ENCODE measurements at places on chromosomes 13 and 19.
A peak's percentile ranks its signal among the peaks of the same experiment; 100 is the strongest.

DNA sequence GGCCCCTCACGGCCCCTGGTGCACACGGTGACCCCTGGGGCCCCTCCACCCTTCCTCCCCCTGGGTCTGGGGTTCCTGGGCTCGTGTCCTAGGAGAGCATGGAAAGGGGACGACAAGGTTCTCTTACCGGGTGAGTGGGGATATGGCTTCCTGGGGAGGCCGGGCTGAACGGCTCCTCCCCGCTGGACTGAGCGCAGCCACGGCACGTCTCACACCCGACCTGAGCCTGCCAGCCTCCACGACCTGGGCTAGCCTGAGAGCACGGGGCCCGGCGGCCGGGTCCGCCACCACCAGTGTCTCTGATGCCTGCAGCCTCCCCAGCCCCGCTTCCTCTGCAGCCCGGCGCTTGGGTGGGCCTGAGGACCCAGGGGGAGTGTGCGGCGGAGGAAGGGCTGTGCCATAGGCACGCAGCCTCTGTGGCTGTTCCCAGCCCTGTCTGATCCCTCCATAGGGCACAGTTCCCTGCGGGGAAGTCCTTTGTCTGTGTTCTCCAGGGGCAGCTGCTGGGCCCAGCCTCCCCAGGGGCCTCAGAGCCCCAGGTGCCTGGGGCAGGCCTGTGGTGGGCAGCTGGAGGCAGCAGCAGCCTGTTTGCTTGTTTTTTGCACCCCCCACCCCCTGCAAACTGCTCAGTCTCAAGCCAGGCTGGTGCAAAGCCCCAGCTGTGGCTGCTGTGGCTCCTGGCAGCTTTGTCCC, 15.0 kb downstream of the PLIN4 start:
- DNase-seq: no peak

- no peak for DNase-seq
Measured at GRCh38 chr19:31274251-31275067, 74.8 kb downstream of the TSHZ3 start.

DNA sequence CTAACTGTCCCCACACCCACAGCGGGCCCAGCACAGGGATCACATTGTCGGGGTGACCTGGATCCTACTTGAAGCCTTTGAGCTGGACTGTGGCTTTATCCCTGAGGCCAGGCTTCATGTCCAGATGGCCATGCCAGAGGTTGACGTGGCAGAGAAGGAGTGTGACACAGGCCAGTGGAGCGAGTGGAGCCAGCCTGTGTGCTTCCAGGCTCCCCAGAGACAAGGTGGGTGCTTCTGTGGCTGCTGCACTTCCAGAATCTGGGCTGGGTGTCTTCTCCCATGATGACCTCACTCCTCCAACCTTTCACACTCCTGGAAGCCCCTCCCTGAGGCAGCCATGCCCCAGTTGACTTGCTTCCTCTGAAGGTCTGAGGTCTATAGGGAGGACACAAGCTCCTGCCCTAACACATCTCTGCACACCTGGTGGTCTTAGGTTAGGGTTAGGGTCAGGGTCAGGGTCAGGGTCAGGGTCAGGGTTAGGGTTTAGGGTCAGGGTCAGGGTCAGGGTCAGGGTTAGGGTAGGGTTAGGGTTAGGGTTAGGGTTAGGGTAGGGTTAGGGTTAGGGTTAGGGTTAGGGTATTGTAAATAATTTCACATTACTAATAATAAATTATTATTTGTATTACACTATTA, 13.1 kb upstream of the MZF1 start:
- no peak for DNase-seq

- no peak for DNase-seq
Measured at GRCh38 chr19:4715529-4716221, 8.0 kb downstream of the DPP9 start.

DNA sequence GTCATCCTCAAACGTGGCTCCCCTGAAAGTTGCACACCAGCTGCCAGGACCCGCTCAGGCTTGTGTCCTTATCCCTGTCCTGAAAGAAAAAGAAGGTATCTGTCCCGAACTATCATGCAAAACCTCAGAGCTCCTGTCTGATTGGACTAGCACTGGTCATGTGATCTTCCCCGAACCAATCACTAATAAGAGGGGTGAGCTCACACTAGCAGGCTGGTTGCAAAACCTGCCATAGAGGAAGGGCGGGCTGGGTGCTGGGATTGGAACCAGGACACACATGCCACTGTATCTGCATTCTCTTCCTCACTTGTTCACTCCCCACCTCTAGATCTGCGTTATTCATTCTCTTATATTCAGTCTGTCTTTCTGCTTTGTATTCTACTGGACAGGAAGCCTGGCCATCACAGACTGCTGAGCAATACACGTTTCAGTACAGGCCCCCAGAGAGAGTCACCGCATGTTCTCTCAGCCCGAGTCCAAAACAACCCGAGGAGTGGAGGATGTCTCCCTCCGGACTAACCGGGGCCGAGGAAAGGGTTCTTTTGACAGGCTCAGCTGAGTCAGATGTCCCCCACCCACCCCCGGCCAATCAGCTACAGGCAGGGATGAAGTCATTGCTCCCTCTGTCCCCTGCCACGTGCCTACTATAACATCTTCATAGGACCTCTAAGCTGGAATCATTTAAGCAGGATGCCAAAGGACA, 97.7 kb downstream of the SIPA1L3 start:
- no peak for DNase-seq

GRCh38 chr19:15252398-15253018, 20.3 kb upstream of the EPHX3 start:
- no peak for DNase-seq

DNA sequence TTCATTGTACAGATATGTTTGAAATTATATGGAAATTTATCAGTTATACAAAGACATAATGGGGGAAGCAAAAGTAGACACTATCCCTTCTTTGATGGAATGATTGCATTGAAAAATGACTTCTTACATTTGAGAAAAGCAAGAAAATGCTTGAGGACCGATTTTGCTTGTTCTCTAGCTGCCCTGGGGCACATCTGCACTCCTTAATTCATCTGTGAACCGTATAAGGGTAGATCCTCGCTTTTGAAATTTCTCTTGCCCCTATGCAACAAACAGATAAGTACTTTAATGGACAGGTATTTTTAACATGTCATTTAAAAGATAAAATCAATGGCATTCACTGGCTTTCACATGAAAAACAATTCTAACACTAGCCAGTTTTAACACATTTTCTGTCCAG, 13.5 kb upstream of the MLNR start:
- DNase-seq: no peak

DNA sequence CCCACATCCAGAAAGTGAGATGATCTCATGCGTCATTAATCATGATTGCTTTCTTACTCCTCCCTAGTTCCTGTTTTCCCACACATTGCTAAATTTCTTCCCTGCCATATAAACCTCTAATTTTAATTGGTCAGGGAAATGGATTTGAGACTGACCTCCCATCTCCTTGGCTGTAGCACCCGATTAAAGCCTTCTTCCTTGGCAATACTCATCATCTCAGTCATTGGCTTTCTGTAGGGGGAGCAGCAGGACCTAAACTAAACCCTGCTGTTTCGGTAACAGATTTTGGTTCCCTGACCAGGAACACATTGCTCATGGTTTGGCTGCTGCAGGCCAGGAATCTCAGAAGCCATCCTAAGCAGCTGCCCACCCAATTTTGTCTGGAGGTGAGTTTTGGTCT, 61.7 kb downstream of the SPRYD7 start:
- DNase-seq: no peak

DNA sequence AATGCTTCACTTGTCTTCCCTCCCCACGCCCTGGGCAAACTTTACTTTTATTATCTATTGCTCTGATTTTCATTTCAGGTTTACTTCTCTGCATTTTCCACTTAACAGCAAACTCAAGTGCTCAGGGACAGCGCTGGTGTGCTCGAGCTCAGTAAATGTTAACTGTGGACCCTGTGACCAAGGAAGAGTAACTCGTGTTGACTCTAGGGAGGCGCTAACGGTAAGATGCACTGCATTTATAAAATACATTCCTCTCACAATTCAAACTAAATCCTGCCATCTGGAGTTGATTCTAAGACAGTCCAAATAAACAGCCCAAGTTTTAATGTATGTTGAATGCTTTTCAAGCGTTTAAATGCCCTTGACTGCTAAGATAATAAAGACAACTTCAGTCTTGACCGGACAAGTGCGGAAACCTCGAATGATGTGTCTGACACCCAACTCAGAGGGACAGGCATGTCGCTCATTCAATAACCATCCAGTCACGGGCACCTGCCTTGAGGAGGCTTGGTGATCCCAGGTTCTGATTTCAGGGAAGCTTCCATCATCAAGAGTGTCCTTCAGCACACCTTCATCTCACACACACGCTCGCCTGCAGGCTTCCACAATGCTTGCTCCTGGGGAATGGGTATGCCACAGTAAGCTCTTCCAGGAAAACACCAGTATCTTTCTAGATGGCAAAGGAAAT, 93.2 kb downstream of the STK24 start:
- no peak for DNase-seq

- no peak for DNase-seq
Measured at GRCh38 chr19:11137542-11138384, 17.8 kb downstream of the SPC24 start.

DNA sequence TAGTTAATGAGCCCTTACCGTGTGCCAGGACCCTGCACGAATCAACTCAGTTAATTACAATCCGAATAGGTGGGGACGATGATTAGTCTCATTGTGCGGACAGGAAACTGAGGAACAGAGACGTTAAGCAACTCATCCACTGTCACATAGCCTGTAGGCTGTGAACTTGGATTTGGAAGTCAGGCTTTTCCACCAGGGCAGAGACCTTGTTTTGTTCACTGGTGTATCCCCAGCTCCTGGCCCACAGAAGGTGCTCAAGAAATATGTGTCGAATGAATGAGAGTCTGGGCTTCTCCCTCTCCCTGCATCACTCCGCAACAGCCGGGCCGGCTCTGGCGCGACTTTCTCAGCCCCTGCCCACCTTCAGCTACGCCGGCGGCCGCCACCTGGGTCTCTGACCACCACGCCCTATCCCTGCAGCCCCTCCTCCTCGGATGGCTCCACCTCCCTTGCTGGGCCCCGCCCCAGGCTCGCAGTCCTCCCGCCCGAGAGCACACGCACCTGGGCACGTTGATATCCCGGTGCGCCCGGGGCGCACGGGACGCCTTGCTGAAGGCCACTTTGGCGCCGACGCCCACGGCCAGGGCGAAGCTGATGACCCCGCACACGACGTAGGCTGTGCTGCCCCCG, 1.3 kb downstream of the SHISA7 start:
- no peak for DNase-seq

GRCh38 chr13:50636007-50636704, 207.3 kb downstream of the DLEU7 start:
- DNase-seq: peak; percentile 66

GRCh38 chr13:114064450-114065140, 67.8 kb downstream of the RASA3 start:
- DNase-seq: no peak

DNA sequence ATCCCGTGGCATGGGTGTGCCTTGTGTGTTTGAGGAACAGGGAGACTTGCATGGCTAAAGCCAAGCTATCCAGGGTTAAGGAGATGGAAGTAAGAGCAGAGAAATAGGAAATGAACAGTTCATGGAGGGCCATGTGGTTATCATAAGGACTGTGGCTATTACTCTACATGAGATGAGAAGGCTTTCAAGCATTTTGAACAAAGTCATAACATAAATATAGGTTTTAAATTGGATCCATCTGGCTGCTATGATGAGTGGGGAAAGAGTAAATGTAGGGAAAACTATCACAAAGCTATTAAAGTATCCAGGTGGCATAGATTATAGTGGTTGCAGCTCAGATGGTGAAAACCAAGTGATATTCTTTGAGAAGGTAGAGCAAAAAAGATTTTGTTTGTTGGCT, 184.1 kb downstream of the PCDH17 start:
- DNase-seq: no peak

DNA sequence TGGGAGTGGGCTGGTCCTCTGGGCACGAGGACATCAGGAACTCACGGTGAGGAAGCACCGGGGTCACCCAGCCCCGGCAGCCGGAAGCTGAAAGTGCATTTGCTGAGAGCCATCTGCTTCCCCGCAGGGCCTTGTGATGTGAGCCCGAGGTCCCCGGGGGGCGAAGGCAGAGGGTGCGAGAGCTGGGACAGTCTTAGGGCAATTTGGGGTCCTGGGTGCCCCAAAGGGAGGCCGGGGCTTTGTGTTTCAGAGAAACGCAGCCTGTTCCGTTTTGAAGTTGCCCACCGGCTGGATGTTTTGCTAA, 4.8 kb downstream of the F2RL3 start:
- DNase-seq: no peak

GRCh38 chr13:44951184-44951583, 38.1 kb downstream of the NUFIP1 start:
- no peak for DNase-seq

GRCh38 chr13:20546556-20546955, 20.4 kb upstream of the IFT88 start:
- no peak for DNase-seq

DNA sequence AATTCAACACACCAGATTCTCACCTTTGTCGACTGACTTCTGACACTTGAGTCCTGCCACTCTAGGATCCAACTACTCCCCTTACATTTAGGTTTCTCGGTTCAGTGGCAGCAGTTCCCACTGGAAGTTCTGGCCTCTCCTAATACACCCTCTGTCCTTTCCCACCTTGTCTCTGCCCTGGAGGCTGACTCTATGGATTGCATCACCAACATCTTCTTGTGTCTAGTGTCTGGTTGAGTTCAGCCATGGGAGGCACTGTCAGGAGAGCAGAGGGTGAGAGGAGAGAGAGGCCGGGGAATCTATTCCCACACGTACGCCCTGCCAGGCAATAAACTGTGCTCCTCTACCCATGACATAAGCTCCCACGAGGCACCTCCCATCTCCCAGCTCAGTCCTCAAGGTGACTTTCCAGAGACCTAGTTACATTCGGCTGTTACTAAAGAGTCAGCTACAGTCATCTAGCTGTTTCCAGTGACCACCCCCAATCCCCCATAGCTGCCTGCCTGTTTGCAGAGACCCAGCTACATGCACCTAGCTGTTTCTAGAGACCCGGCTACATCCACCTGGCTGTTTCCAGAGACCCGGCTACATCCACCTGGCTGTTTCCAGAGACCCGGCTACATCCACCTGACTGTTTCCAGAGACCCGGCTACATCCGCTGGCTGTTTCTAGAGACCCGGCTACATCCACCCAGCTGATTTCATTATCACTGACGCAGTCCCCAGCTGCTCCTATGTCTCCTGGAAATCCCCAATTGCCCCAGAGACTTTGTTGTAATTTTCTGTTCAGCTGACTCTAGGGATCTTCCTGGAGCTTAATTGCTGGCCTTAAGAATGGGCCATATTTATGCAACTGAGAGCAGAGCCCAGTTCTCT, 8.1 kb upstream of the LILRB4 start:
- no peak for DNase-seq

- DNase-seq: no peak
Measured at GRCh38 chr13:23687614-23688013, 117.4 kb downstream of the TNFRSF19 start.

DNA sequence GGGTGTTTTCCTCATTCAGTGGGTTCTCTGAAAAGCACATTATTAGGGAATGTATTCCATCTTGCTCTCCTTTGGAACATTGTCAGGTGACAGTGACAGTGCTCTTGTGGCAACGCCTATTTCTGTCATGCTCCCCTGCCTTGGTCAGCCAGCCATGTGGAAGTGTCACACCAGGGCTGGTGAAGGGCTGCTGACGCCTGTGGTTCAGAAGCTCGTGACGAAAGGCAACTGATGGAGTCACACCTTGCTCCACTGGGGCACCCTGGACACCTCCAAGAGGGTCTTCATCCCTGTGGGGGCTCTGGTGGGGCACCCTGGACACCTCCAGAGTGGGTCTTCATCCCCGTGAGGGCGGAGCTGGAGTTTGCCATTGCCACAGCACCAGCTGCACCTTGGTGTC, 68.9 kb upstream of the GPR183 start:
- no peak for DNase-seq

GRCh38 chr13:82115391-82115790, 1766.9 kb downstream of the SLITRK1 start:
- no peak for DNase-seq
